NCI-H1048 (cell line): ENCODE measurements at places on chromosomes 5 and 9.

DNA sequence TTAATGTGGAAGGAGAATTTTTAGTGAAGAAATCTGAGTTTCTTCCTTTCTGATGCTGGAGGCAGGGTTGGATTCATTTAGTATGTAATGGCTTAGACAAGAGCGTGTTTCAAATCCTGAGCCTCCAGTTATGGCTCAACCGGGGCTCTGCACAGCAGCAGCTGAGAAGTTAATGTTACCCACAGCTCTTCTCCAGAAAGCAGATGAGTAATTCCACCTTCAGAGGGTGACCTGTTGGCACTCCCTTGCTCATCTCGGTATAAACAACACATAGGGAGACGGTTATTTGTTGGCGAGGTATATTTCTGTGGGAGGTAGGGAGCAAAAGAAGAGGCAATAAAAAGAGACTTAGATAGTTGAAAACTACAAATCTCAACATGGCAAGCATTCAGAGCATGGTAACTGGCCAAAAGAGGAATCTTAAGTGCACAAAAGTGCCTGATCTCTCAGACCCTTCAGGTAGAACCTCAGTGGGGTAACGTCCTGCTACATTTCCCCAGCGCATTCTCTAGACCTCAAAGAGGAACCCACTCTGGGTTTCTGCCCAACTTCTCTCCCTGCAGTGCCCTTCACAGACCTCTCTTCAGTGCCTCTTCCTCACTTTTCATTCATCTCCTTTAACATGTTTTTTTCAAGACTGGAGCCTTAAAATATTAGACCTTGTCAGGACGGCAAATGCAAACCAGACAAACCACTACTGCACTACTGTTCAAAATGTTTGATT, 417.5 kb upstream of the ADAMTSL1 start:
- DNase-seq: no peak

GRCh38 chr5:178322736-178323540, 90.3 kb upstream of the PHYKPL start:
- DNase-seq: no peak

GRCh38 chr9:91332546-91333231, 29.0 kb downstream of the AUH start:
- DNase-seq: no peak

GRCh38 chr9:22405869-22406659, 40.6 kb upstream of the DMRTA1 start:
- DNase-seq: no peak

DNA sequence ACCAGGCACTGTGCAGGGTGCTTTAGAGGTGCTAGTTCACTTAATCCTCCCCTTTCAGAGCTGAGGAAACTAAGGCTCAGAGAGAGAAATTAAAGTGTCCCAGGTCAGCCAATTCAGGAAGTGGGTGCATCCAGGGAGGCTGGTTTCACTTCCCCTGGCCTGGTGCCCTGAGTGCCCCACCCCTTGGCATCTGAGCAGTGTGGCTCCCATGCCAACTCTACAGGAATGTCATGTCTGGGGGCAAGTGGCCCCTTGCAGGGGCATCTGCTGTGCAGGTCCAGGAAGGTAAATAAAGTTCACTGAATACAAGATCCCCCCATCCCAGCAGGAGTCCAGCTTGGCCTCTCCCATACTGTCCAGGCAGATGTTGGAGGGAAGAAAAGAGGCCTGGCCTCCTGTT, 4.4 kb upstream of the N4BP3 start:
- no peak for DNase-seq

GRCh38 chr9:107123389-107123788, 159.7 kb upstream of the RAD23B start:
- no peak for DNase-seq

DNA sequence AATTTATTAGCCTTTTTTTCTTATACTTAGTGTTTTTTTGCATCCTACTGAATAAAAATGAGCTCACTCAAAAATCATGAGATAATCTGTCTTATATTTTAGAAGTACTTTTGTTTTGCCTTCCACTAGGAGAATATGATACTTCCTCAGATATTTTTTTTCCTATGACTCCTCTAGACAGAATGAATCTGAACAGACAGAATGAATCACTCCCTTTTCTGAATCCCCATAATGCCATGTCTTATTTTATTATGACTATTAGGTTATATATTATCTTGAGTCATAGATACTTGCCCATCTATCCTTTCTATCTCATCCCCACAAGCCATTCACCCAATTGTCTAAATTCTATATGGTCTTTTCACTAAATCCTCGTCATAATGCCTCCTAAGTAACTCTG, 134.6 kb downstream of the BRINP1 start:
- no peak for DNase-seq

GRCh38 chr5:173630724-173631365, 14.4 kb upstream of the BOD1 start:
- no peak for DNase-seq

GRCh38 chr9:37374892-37375291, 47.6 kb upstream of the GRHPR start:
- no peak for DNase-seq

DNA sequence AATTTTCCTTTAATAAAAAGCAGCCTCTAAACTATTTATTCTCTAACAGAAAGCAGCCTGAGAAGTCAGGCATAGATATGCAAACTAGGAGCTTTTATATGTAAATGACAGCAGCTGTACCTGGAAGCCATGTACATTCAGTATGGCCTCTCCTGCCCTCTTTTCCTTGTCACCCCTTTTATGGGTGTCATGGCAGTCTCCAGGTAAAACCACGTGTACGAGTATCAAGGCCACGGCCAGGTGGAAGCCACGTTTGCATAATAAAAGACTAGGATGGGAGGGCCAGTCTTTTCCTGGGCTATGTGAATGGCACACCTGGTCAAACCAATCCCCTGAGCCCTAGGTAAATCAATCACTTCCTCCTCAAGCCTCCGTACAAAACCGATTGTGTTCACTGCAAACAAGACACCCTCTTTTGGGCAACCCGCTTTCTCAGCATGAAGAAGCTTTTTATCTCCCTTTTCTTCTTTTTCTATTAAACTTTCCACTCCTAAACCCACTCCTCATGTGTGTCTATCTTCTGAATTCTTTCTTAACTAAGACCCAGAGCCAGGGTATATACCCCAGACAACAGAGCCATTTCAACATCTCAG, 419.5 kb upstream of the CTNND2 start:
- DNase-seq: peak; percentile 25

GRCh38 chr9:129392093-129392541, 214.1 kb upstream of the IER5L start:
- DNase-seq: no peak

GRCh38 chr9:113577525-113578261, 114.2 kb downstream of the RGS3 start:
- no peak for DNase-seq

DNA sequence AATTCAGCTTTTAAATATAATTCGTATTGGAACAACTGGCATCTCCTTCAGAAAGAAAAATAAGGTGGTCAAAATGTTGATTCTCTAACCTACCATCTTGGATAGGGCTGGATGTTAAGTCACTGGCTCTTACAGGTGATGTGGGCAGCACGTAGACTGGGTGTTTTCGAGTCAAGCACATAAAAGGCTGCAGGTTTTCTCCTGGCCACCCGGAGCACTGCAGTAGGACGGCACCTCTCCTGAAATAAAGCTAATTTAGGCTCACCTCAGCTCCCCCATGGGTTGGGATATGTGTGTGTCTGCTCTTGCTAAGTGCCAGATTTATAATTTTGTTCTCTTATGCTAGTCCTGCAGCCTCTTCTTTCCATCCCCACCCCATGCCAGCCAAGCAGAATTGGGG, 80.3 kb downstream of the IQGAP2 start:
- DNase-seq: no peak

GRCh38 chr9:76181781-76182180, 212.4 kb downstream of the RFK start:
- DNase-seq: no peak

- DNase-seq: no peak
Measured at GRCh38 chr9:73643379-73644013, 491.8 kb downstream of the ANXA1 start.

GRCh38 chr5:68884883-68885282, 208.9 kb upstream of the SLC30A5 start:
- DNase-seq: no peak

DNA sequence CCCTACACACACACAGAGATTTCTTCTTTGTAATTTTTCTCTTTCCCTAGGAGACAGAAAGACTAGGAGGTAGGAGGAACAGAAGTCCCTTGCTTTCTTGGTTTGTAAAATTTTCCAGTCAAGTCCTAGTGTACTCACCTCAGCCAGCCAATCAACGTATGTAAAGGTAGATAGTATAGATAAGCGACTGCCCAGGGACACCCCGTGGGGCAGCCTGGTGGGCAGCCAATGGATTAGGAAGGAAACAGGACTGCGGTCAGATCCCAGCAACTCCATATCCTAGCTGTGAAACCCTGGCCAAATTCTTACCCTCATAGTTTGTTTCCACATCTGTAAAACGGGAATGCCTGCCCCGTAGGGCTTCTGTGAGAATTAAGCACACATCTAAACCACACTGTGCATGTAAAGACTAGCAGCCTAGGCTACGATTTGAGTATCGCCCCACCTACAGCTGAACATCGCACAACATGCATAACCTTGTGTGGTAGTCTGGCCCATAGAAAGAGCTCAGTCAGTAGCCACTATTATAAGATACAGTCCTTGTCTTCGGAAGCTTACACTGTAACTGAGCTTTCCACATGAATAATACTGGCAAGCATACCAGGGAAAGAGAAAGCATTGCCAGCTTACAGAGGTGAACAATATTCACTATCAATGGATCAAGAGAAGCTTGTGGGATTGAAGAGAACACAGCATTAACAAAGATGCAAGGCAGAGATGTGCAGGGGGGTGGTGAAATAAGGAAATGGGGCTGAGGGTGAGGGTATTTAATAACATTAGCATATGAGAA, 353.4 kb upstream of the PANK3 start:
- DNase-seq: no peak

GRCh38 chr9:95641586-95641985, 124.8 kb upstream of the PTCH1 start:
- DNase-seq: no peak

DNA sequence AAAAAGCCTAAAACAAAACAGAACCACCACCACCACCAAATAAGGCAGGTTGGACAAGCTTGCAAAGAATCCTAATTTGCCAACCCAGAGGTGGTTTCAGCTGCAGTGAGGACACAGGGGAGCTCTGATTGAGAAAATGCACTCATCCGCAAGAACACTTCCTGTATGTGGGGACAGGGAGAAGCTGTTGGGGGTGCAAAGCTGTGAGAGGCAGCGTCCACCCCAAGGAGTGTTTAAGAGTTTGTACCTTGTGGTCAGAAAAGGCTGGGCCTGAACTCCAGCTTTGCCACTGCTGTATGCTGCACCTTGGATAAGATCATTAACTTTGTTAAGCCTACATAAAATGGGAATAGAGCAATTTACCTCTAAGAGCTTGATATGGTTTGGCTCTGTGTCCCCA, 511.7 kb downstream of the BNC2 start:
- DNase-seq: no peak
